ENCODE measurements at places on chromosomes 3 and 15. TPM values are rescaled to one million over a fixed set of nuclear protein-coding genes. Genes with fewer than 3 reads are reported as not detected.

DNA sequence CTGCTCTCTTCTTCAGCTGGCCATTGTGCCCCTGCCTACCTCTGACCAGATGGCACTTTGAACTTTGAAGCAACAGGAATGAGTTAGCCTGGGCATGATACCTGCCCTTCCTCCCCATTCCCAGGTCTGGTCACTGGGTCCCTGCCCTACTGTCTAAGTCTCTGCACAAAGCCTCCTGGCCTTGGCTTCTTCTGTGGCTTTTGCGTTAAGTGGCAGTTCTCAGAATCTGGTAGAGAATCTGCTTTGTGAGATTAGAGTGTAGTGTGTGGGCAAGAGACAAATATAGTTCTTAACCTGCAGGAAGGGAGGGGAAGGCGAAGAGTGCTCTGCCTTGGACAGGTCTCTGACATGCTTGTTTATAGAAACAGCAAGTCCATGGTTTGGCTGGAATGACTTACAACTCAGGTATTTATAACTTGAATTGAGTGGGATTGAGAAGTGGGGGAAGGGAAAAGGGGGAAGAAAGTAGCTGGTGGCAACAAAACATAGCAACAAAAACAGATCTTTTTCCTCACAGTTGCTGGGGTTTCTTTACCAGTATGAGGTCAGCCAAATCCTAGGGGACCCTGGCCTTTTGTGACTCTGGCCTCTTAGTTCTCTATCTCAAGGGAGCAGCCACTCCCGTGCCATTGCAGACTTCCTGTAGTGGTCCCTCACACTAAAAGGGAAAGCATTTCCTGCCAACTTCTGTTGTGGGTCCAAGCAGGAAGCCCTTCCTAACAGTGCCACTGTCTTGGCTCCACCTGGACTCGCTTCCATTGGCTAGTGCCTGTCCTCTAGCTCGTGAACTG lies 16.7 kb downstream of the MAPKBP1 start:
- no peak for DNase-seq

DNA sequence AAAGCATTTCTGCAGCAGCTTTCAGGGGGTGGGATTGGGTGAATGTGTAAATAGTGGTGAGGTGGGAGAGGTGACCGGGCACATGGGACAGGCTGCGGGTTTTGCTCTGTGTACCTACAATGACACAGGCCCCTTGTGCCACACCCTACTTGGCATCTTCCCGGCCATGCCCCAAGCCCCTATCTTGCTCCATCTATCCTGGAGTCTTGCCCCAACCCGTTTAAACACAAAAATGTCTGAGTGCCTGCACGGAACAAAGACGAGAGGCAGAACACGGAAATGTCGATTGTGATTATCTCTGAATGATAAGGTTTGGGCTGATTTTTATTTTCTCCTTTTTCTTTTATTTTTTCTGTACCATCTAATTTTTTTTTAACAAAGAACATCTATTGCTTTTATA lies 46.0 kb upstream of the SLC6A1 start:
- no peak for DNase-seq

DNA sequence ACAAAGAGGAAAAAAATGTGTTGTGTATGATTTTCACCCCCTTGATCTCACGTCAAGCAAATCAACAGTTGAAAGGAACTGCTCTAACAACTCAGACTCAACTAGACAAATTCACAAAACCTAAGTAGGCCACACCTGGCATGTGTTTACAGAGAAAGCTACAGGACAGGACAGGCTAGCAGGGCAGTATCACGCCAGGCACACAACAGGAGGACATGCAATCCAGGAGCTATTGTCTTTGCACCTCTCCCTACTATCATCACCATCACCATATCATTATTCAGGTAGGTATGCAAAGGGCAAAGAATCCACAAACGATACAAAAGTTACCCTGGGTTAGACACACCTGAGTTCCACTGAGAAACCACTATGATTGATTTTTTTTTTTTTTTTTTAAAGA lies 86.4 kb downstream of the TBL1XR1 start:
- no peak for DNase-seq

DNA sequence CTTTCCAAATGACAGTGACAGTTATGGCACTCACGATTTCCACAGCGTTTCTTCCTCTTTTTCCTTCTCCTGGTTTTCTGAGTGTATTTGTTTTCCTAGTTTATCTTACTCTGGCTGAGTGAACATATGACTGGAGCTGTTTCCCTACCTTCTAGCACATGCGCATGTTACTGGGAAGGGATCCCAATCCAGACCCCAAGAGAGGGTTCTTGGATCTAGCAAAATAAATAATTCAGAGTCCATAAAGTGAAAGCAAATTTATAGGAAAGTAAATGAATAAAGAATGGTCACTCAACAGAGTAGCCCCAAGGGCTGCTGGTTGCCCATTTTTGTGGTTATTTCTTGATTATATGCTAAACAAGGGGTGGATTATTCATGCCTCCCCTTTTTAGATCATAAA lies 23.8 kb downstream of the METTL6 start:
- no peak for DNase-seq

DNA sequence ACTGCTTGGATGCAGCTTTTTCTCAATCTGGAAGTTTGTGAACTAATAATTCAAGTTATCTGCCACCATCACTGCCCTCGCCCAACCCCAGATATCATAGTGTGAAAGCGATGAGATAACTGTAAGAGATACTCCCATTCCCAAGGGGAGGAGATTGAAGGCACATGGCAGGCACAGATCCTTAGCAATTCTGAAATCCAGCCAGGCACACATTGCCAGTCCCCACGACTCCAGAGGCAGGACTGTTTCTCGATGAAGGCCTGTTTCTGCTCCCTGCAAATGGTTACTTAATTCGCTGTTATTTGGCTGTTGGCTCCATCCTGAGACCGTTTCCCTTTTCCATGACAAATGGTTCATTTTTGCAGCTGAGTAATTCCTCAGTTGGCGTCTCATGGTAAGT lies 63.2 kb upstream of the NEDD4 start:
- no peak for DNase-seq

GRCh38 chr15:59295261-59296001 lies 77.2 kb downstream of the MYO1E start:
- no peak for DNase-seq

DNA sequence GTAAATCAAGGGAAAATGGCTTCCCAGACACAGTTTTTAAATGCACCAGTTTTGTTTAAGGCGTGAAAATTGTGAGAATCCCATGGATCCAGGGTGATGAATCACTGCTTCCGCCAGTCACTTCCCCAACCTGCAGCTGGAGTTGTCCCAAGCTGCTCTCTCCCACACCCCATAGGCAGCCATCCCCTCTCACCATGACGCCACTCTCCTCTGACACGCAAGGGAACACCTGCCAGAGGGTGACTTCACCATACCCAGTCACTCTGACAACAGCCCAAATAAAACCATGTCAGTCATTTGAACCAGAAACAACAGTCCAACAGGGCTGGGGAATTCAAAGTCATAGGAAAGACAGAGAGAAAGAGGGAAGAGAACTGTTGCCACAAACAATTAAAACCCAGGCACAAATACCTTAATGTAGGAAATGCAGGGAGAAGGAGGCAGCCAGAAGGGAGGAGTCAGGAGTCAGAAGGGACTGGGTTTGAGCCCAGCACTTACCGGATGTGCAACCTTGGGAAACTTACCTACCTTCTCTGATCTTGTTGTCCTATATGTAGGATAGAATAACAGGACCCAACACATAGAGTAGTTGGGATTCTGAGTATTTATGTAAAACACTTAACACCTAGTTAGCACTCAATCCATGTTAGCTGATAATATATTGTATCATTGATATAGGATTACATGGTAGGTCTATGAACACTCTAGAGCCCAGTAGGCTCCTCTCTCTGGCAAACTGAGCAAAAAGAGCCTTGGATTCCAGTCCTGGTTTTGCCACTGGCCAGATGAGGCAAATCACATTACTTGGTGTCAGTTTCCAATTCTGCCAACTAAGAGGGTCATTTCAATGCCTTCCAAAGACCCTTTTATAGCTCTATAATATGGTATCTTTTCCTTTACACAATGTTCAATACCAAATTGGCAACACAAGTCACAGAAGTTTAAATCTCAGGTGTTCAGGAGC lies 326.3 kb upstream of the ICE2 start:
- DNase-seq, result no peak

DNA sequence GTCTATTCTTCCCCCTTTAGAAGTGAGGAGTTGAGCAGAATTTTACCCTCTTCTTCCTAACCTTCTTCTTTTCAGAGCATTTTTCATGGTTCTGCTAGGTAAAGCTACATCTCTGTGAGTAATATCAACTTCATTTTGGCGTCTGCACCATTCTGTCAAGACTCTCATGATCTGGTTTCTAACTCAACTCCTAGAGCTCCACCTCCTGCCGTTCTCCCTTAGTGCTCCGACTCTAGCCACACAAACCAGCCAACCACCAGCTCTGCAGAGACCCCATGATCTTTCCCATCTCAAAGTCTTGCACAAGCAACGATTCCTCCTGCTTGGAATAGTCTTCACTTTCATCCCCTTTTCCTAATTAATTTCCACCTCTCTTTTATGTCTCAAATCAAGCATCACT lies 193.9 kb upstream of the TMC3 start:
- DNase-seq, result no peak

DNA sequence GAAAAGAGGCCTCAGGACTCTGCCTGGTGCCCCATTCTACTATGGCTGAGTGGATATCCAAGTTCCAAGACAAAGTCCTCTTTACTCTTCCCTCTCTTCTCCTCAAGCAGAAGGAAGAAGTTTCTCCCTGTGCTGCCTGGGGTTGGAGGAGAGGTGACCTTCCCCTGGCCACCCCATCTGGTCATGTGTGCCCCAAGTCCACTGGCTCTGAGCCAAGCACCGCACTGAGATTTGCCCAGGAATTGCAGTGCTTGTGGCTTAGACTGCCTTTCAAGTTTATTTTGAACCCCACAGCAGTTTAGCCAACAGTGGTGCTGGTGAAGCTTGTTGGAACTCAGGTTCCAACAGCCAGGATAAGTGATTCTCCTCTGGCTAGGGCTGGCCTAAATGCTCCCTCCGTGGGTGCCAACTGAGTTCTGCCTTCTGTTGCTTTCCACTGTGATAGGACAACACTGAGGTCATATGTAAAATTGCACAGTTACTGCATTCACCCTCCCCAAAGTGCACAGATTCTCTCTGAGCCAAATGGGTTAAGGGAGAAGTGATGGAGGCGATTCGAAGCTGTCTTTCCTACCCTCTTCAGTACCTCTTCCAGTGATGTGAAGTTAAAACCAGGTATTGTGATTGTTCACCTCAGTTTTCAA lies 69.9 kb downstream of the TMCO5A start:
- no peak for DNase-seq

DNA sequence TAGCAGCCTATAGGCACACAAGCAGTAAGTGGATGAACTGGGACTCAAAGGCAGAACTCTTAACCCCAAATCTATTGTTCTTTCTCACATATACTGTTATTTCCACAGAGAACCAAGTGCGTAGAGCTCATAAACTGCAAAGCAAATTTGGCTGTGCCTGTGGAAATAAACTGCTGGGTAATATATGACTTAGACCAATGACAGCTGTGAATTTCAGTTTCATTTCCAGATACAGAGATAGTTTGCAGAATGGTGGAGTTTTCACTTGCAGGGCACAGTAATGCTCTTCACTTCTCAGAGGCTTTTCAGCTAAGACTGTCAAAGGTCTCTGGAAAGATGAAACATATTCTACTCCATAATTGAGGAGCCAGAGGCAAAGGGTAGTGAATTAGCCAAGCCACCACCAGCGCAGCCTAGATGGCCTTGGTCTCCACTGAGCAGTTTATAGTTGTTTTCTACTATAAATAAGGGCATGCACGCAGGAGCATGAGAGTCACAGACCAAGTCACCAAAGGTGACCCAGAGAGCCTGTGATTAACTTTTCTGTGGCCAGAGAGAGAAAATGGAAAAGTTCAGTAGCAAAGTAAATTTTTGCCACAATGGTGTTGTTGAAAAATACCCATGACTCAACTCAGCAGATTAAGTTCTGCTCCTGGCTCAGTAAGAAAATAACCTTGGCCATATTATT lies 180.7 kb upstream of the GRM7 start:
- no peak for DNase-seq

DNA sequence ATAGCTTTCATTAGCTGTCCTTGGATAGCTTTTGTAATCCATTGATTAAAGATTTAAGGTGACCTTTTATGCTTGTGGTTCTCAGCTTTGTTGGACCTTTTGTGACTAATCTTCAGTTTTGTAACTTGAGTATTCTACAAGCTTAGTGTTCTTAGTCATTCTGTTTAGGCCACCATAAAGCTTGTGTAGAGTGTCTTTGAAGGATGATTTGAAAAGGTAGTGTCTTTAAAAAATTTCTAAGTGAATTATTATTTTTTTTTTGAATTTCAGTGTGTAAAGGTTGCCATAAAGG lies 7.5 kb downstream of the MORF4L1 start:
- DNase-seq, result no peak

- no peak for DNase-seq
These were observed 1134.2 kb downstream of the ROBO1 start for GRCh38 chr3:78633626-78634025.

GRCh38 chr15:31141792-31142191 lies 40.3 kb upstream of the TRPM1 start:
- no peak for DNase-seq

DNA sequence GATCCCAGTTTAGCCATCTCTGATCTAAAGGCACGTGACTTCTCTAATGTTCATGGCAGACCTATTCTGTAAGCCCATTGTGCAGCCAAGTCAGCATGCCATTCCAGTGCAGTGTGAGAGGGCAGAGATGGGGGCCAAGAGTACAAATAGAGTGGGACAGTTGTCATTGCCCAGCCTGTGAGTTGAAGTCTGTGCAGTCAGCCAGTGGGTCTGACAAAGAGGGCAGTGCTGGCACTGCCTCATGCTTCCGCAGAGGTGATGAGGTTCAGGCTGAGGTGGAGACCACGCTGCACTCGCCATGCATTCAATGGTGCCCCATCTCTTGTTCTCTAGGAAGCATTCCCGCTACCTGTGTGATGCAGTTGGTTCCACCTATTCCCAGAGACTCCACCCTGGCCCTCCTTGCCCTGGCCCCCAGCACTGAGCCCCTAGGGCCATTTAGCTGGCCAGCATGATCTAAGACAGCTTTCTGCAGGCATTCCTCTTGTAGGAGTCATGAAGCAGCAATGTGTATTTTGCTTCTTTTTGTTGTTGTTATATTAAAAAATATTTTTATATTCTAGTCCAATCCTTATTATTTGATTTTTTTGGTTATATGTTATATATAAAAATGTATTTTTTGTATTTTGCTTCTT lies 3.7 kb downstream of the MRAS start:
- no peak for DNase-seq

DNA sequence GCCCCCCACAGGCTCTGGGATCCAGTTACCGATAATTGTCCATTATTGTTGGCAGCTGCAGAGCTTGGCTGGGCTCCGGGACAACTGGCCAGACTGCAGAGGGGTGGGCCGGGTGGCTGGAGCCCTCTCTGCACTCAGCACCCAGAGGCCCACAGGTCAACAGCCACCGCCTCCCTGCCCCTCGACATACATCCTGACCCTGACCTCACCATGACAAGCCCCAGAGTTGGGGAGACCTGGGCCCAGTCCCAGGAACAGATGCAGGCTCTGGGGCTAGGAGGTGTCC lies 22.4 kb downstream of the PTH1R start:
- no peak for DNase-seq

SHF gene
- 17.4 TPM for polyA plus RNA-seq

CTDSPL gene
- 100 TPM for polyA plus RNA-seq

CIB2 gene
- 34.2 TPM for polyA plus RNA-seq

RTP4 gene
- polyA plus RNA-seq, result 1.5 TPM

CCPG1 gene
- polyA plus RNA-seq, result 53.3 TPM

Measured in left renal cortex interstitium (tissue), 4 donors.